Stimulated activated CD8-positive, alpha-beta memory T cell treated with anti-CD3 and anti-CD28 coated beads, Interleukin-4, amount 100 ng/mL, for 1 hour (primary cell): ENCODE measurements at places on chromosomes 1 and 21.

- DNase-seq, result no peak
Observed at GRCh38 chr1:177891809-177892208, 78.0 kb downstream of the SEC16B start.

DNA sequence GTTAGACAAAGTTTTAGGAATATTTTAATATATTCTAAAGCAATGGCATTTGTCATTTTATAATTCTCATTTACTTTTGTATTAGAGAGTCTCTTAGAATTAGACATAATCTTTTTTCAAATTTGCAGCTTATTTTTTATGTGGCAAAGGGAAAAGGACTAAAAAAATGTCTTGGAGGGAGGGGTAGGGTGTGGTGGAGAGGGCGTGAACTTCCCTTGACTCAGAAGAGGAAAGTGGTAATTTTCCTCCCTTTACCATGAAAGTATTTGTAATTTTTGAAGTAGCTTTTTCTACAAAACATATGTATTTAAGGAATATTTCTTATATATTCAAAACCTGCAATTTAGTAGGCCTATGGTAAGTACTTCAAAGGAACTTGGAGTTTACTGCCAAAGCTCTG is 6.9 kb upstream of the RABGAP1L start:
- DNase-seq, result no peak

DNA sequence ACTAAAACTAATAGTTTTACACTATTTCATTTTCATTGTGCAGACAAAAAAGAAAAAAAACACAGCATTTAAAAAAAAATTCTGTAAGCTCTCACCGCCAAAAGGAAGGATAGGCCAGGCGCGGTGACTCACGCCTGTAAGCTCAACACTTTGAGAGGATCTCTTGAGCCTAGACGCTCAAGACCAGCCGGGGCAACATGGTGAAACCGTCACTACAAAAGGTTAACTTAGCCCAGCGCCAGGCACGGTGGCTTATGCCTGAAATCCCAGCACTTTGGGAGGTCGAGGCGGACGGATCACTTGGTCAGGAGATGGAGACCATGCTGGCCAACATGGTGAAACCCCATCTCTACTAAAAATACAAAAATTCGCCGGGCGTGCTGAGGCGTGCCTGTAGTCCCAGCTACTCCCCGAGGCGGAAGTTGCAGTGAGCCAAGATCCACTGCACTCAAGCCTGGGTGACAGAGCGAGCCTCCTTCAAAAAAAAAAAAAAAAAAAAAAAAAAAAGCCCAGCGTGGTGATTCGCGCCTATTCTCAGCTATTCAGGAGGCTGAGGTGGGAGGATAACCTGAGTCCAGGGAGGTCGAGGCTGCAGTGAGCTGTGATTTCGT is 14.3 kb upstream of the SPEN start:
- DNase-seq, result no peak

DNA sequence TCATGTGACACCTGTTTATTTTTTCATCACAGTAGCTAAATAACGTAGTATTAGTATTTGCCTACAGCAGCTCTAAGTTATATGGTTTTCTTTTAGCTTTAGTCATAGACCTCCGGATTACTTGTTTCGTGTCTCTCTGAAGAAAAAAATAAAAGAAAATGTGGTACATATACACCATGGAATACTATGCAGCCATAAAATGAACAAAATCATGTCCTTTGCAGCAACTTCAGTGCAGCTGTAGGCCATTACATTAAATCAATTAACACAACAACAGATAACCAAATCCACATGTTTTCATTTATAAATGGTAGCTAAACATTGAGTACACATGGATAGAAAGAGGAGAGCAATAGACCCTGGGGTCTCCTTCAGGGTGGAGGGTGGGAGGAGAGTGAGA is 142.7 kb downstream of the MAGI3 start:
- DNase-seq, result no peak

GRCh38 chr1:207876131-207876530 is 34.8 kb downstream of the CD34 start:
- no peak for DNase-seq

DNA sequence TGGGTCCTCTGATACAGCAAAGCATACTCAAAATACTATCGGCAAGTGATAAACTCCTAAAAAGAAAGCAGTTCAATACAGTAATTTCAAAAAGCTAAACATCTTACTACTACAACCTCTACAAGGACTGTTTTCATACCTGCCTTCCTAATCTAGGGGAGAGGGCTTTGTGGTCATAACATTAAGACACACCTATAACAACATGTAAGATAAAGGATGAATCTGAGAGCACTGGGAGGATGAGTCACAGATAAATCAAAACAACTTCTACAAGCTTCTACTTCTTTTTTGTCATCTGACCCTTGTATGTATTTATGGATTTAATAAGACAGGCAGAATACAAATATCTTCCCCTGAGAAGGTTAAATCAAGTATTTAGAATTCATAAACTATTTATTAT is 40.0 kb downstream of the LTN1 start:
- no peak for DNase-seq

DNA sequence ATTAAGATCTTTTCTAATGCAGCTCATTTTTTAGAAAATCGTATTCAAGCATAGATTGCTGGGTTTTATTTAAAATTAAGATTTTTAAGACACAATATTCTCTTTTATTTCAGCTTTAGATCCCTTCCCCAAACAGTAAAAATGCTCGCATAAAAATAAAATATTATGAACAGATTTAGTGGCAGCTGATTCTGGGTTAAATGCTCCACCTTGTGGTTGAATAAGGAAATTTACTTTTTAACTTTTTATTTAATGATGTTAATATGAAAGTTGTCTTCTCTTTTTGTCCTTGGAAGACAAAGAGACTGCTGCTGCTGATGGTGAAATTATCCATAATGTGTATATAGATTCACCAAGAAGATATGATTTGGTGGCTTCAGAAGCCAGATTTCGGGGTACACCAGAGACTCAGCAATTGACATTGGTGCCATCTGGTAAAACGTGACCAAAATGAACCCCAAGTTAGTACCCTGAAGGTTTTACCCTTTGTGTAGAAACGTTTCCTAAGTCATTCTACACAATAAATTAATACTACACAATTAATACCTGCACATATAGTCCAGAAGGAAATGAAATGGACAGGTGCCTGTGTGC is 128.0 kb downstream of the ADAMTS1 start:
- DNase-seq, result no peak
